Cerebellum (tissue), 4 donors: ENCODE measurements at places on chromosomes 12 and 14. TPM values are rescaled to one million over a fixed set of nuclear protein-coding genes. Genes with fewer than 3 reads are reported as not detected.
A peak's percentile ranks its signal among the peaks of the same experiment; 100 is the strongest.

Gene SELPLG
- 1.2 TPM for total RNA-seq

Gene SLC4A8
- total RNA-seq: 67.1 TPM

Gene AP1G2
- total RNA-seq: 27.5 TPM

Gene AP4S1
- 25.5 TPM for total RNA-seq

Gene BEGAIN
- total RNA-seq: 6.0 TPM

GRCh38 chr12:64077922-64078321 is 144.2 kb downstream of the KICS2 start:
- no peak for DNase-seq

- DNase-seq: no peak
These were observed 237.6 kb upstream of the AMIGO2 start for GRCh38 chr12:47317175-47317915.

DNA sequence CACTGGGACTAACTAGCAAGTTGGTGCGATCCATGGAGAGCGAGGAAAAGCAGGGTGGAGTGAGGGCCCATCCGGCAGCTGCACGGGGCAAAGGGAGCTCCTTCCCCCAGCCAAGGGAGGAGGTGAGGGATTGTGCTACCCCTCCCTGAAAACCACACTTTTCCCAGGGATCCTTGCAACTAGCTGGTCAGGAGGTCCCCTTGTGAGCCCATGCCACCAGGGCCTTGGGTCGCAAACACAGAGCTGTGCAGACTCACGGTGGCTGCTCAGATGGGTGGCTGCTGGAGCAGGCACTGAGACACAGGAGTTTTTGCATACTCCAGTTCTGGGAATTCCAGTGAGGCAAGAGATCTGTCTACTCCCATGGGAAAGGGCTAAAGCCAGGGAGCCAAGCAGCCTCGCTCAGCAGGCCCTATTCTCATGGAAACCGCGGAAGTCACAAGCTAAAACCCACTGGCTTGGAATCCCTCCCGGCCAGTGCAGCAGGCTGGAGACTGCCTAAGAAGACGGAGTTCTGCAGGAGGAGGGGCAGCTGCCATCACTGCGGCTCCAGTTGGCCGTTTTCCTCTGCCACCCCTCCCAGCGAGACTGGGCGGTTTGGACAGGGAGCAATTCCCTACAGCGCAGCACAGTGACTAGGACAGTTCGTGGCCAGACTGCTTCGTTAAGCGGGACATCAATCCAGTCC is 10.9 kb upstream of the ZNF705A start:
- peak; percentile 44 for DNase-seq

DNA sequence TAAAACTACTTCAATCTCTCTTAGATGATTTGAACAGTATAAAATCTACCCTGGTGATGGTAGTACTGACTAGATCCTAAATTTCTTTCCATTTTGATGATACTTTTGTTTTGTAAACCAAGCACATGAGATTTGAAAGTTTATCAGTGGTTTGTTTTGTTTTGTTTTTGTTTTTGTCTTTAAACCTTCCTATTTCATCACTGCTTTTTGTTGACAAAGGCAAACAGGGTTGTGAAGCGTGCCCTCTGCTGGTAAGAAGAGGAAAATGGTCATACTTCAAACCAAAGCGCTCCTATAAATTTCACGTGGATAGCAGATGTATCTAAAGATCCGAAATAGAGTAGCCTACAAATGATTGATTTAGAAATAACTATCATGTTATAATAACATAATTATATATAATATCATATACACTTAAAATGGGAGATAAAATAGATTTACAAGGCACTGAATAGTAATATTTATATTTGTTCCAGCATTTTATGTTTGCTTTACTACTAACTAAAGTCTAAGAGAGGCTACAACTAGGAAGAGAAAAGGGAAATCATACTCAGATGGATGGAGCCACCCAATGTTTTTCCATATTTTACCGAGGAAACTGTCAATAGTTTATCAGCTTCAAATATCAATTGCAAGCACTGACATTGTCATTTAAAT is 254.0 kb upstream of the USP15 start:
- peak; percentile 1 for DNase-seq

- no peak for DNase-seq
These were observed 1512.4 kb upstream of the FLRT2 start for GRCh38 chr14:84017495-84017894.

GRCh38 chr12:127149226-127149964 is 1117.6 kb upstream of the TMEM132C start:
- no peak for DNase-seq

GRCh38 chr12:15932971-15933370 is 21.8 kb downstream of the DERA start:
- no peak for DNase-seq

- no peak for DNase-seq
These were observed 179.2 kb upstream of the C14orf180 start for GRCh38 chr14:104400355-104400754.

GRCh38 chr14:29310757-29311156 is 544.2 kb downstream of the FOXG1 start:
- no peak for DNase-seq

DNA sequence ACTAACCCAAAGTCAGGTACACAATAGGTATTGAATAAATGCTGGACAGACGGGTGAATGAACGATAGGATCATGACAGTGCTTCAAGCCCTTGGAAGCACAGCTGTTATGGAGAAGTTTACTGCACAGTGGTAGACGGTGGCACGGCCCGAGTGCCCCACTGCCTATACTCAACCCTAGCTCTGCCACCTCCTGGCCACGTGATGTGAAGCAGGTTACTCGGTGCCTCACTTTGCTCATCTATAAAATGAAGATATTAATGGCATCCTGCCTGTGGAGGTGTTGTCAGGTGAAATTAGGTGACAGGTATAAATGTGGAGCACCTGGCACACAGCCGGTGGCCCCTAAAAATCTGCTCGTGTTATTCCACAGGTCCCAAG is 5.8 kb downstream of the ASB2 start:
- no peak for DNase-seq

DNA sequence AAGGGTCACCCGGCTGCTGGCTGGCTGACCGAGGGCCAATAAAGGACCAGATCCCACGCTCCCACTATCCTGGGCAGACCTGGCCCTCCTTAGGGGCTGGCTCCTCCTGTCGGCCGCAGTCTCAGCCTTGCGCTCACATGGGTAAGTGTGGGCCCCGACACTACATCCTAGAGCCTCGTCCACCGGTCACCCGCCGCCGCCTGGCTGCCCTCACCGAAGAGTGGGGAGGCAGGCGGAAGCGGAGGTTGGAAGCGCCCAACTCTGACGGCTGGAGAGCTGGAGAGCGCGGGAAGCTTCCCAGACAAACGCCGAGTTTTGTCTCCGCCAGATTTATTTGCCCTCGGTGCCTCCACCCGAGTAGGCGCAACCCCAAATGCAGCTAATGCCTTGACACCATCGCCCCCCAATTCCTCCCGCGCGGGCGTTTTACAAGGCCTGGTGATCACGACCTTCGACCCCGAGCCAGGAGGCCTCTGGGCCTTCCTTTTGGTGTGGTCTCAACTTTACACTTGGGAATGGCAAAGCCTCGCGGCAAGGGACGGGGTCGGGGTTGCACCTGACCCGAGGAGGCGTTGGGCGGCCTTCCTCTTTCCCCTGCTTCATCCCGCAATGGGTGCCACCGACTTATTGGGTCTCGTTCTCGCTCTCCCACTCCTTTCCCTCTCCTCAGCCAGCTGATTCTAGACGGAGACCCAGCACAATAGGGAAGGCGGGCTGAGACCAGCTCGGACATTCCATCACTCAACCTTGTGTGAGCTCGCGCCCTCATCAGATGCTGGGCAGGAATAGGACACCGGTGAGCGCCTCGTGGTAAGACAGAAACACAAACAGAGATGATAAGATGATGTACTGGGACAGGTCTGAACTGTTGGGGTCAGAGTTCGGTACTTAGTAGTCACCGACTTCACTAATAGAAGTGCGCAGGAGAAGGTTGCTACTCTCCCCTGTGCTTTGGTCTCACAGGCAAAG is 78.3 kb upstream of the ANO4 start:
- no peak for DNase-seq

- no peak for DNase-seq
These were observed 53.6 kb downstream of the C12orf42 start for GRCh38 chr12:103442182-103442555.

- no peak for DNase-seq
These were observed 925 bp upstream of the MIPOL1 start for GRCh38 chr14:37196604-37197420.

GRCh38 chr14:101763941-101764709 is 2.6 kb downstream of the PPP2R5C start:
- DNase-seq: no peak

DNA sequence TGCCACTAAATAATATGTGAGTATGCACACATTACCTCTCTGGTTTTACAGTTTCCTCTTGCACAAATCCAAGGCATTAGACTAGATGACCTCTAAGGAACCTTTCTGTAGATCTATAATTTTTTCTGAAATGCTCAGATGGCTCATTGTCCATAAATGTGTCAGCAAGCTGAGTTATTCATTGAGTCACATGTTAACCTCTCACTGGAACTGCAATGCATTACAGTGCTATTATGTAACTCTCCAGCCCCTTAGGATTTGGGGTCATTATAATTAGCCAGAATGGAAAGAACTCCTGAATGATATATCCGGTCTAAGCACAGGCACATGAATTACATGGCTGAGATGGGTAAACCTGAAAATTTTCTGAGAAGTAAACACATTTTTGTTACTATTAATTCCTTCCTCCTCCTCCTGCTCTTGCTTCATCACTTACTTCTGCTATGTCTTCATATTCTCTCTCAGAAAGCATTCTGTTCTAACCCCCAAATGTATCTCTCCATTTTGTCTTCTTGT is 20.3 kb upstream of the DRAM1 start:
- no peak for DNase-seq

- peak; percentile 16 for DNase-seq
These were observed 1.8 kb upstream of the ZBTB39 start for GRCh38 chr12:57008178-57008577.

DNA sequence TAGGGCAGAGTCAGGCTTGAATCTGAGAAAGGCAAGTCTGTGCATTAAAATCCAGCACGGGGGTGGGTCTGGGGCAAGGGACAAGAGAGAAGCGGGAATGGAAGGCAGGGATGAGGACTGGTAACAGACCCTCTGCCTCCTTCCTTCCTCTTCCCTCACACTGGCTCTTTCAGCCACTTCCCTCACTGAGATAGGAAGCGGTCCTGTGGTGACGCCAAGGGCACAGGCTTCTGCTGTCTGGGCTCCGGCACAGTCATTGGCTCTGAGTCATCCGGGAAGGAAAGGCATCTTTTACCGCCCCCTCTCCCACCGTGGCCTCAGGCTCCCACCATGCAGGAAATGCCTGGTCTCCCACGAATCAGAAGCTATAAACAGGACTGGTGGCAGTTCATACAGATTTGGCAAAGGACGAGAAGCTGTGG is 70.2 kb downstream of the ETV6 start:
- no peak for DNase-seq

DNA sequence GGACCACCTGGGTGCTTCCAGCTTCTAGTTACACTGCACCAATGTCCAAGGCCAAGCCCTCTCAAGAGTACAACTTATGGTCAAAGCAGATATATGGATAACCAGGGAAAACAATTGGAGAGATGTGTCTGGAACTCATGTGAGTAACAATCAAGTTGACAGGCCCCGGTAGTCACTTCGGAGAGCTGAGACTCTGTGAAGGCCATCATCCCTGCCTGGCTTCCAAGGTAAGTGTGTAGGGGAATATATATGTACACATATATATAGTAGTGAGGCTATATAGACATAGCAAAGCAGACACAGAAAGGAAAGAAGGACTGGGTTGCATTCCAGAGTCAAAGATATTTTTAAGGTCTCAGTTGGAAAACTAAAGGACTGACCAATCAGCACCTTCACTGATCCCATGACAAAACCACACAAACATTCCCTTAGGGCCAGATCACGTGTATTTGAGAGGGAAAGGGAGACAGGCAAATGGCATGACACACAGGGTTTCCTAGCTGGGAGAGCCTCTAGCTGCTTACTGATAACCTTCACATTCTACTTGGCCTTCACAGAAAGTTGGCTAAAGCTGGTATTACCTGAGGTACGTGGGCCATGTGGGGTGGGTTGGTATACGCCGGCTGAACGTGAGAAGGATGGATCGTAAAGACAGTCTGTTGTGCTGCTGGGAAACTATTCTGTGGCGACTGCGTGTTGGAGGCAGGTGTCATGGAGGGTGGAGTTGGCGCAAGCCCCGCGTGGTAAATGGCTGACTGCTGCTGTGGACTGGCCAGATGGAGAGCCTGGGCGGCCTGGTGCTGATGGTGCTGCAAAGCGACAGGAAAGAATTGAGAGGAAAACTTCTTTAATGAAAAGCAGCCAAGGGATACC is 50.0 kb downstream of the SH2B3 start:
- no peak for DNase-seq

GRCh38 chr12:103833095-103833775 is 7.8 kb downstream of the NT5DC3 start:
- DNase-seq: no peak

- no peak for DNase-seq
These were observed 14.9 kb upstream of the CCER1 start for GRCh38 chr12:90969851-90970250.
